Fibroblast of pulmonary artery (primary cell): ENCODE measurements at places on chromosomes 11 and 22.

GRCh38 chr11:126578426-126578825, 222.9 kb downstream of the ST3GAL4 start:
- no peak for DNase-seq

DNA sequence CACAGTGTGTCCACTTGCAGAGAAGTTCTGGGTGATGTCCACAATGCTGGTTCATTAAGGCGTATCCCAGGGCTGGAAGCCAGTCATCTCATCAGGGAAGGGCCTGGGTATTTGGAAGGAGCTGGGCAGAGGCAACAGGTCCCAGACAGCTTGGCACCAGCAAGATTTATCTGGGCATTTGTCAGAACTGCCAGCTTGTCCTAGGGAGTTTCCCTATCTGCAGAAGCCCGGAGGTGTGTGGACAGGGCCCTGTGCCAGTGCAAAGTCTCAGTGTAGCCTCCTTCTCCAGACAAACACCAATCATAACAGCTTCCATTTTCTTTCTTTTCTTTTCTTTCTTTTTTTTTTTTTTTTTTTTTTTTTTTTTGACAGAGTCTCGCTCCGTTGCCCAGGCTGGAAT, 125.3 kb upstream of the TIMP3 start:
- no peak for DNase-seq

DNA sequence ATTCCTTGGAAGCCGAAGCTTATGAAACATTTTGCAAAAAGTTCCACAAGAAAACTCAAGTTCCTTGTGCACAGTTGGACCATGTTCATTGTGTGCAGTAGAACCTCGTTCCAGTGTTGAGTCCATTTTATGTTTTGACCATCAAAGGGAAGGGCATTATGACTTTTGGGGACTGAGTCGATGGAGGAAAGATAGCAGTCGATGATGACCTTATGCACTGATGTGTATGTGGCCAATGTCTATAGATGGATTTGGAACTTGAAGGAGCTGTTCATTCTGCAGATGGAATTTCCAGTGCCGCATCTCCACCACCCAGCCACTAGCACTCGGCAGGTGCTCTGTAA, 71.5 kb upstream of the IGLL5 start:
- no peak for DNase-seq

- DNase-seq: no peak
Measured at GRCh38 chr22:38026130-38027111, 30.8 kb upstream of the PICK1 start.

DNA sequence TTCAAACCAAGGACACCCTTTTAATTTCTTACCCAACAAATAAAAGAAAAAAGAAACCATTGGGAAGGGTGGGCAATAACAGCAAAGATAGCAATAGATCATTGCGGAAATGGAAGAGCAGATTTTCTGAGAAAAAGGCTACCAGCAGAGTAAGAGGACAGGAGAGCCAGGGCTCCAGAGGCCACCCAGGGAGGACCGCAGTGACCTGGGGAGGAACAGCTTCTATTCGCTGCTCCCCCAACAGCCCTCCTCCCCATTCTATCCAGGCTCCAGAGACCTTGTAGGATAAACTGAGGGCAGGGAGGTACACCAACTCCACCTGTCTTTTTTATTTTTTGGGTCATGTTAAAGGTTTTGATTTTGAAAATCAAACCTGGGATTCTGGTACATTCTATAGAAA, 59.8 kb downstream of the SYN3 start:
- DNase-seq: no peak

DNA sequence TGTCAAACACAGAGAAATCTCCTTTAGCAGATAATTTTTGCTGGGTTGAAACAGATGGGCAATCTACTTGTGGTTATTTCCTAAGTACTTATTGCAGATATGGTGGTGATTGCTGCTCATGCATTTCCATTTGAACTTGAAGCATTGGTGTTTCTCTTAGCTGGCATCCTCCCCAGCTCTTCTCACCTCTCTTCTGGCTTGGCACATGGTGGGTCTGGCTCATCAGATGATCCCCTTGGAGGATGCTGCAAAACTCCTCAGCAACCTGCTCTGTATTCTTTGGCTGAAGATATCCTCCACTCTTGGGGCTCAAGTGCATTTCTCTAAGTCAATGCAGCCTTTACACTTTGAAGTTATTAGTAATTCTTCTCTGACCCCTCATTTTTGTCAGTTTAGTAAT, 87.3 kb upstream of the MYO18B start:
- no peak for DNase-seq

- DNase-seq: no peak
Measured at GRCh38 chr11:133897331-133897650, 52.0 kb upstream of the SPATA19 start.

DNA sequence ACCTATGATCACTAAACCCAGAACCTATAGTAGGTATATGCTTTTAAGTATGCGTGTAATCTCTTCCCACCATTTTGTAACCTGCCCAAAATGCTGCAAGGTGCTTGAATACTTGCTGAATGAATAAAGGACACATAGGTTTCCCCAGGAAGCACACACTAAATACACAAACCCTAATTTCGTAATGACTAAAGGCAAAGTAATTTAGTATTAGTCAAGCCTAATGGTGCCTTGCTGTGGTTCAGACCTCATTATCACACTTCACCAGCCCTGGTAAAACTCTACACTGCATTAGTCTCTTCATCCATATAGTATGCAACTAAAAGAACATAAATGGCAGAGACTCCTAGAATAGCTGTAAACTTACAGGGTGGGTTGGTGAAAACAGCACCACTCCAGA, 289.0 kb upstream of the PITPNB start:
- no peak for DNase-seq
